ENCODE measurements at places on chromosomes 2 and 18.

GRCh38 chr2:170930131-170930990 is 1.3 kb downstream of the GORASP2 start:
- peak; percentile 35 for DNase-seq

GRCh38 chr2:49265471-49265870 is 111.2 kb upstream of the FSHR start:
- DNase-seq = no peak

DNA sequence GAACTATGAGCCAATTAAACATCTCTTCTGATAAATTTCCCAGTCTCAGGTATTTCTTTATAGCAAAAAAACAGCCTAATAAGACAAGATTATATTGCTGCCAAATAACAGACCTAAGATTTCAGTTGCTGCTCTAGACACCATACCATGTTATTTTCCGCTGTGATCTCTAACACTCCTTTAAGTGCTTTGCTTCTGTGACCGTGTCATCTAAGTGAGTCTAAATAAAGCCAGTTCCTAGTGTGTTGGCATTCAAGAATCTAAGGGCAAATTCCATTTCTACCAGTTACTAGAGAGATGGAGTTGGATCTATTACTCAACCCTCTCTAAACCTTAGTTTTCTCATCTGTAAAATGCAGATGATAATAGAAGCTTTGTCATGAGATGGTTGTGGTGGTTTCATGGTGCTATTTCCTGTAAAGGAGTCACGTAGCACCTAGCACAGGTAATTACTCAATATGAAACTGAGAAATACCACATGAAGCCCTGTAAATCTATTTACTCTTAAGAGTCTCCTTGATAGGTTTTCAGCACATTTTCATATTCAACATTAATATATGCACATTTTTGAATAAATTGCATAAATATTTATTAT is 40.5 kb downstream of the SPHKAP start:
- no peak for DNase-seq

DNA sequence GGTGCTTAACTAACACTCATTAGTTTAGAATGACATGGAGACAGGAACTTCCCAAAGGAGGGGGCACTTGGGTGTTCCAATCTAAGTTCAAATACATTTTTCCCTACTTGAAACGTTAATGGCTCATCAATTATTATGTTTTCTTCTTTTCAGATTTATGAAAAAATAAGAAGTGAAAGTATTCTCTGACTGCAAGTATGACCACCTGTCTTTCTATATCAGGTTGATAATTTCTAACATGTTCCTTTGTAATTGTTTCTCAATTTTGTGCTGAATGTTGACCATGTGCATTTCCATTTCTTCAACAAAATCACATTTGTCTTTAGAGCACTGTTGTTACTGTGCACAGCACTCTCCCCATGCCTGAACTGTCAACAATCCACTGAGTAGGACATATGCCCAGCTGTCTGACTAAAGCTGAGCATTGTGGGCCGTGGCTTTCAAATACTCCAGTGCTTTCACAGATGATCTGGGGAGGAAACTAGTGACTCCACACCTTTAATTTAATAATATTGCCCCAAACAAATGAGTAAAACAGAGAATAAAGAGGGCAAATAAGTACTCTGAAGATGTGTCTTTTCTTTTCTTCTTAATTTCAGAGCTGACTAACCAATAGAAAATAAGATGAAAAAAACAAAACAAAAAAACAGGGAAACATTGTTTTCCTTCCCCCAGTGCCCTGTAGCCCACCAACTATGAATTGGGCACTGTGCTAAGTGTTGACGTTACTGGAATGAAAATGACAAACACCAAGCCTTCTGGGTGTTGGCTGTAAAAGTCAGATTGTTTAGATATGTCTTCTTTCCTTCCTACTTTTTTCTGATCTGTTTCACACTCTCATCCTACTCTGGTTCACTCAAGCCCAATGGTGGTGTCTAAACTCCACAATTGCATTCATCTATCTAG is 16.0 kb downstream of the LANCL1 start:
- DNase-seq = no peak

- DNase-seq = no peak
These were observed 17.8 kb downstream of the IL1F10 start for GRCh38 chr2:113085542-113085941.

- no peak for DNase-seq
These were observed 326.4 kb downstream of the DYSF start for GRCh38 chr2:71779774-71780105.

- no peak for DNase-seq
These were observed 43.2 kb upstream of the SPATS2L start for GRCh38 chr2:200263279-200263678.

- DNase-seq = no peak
These were observed 256.6 kb downstream of the LOXHD1 start for GRCh38 chr18:46400449-46400848.

GRCh38 chr2:135821190-135821589 is 15.8 kb downstream of the LCT start:
- DNase-seq = no peak

GRCh38 chr2:172927641-172928357 is 147.8 kb upstream of the MAP3K20 start:
- no peak for DNase-seq

DNA sequence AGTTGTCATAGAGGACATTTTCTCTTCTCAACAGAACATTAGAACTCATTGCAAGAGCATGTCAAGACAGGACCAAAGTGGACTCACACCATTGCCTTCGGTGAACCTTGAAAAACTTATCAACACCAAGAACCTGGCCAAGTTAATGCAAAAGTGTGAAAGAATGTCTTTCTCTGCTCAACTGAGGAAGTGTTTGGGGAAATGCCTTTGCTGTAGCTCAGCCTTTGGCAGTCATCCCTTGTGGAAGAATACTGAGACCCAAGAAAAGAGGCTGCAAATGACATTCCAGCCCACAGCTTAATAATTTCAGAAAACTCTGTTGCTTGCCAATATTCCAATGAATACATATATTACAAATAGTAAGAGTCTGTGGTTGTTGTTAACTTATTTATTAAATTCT is 728.8 kb upstream of the PIK3C3 start:
- DNase-seq = no peak

DNA sequence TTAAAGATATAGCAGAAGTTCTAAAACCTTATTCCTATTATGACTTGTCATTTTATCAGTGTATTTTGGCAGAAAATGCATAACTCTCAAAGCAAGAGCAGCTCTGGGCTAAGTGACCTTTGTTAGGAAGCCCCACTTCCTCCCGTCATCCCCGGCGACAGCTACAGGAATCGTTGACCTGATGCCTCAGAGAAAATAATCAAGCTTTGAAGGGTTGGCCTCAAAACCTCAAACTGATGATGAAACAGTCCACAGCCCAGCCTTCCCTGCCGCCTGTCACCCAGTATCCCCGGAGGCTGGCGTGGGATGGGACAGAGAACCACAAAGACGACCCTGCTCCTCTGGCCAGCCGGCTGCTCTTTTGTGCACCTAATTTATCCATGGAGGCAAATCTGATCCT is 65.3 kb downstream of the KCNF1 start:
- DNase-seq = no peak

DNA sequence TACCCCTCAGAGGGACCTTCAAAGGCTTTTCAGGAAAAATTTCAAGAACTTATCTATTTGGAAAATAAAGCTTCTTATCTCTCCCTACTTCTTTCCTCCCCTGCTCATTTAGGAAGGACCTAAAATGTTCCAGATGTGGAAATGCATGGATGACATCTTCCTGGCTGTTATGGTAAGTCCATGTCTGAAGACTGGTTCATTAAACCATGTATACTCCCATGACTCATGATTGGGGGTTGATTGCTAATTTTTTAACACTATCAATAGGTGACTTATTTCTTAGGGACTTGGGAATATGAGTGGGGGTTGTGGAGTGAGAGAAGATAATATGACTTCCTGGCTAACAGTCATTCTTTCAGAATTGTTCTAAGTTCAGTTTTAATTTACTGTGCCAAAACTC is 104.0 kb upstream of the PARD3B start:
- DNase-seq = no peak

DNA sequence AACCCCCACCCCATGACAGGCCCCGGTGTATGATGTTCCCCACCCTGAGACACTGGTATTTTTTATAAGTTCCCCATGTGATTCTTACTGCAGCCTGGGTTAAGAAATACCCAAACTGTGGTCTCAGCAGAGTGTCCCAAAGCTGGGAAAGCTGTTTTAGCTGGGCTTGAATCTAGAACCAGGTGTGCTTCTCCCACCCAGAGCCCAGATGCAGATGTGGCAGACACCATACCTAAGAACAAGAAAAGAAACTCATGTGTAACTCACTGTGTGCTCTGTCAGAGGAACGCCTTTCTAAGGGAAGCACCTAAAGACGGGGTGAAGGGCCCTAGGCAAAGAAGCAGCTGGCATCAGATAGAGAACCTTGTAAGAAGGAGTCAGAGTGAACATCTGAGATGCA is 23.9 kb downstream of the DOK1 start:
- no peak for DNase-seq

DNA sequence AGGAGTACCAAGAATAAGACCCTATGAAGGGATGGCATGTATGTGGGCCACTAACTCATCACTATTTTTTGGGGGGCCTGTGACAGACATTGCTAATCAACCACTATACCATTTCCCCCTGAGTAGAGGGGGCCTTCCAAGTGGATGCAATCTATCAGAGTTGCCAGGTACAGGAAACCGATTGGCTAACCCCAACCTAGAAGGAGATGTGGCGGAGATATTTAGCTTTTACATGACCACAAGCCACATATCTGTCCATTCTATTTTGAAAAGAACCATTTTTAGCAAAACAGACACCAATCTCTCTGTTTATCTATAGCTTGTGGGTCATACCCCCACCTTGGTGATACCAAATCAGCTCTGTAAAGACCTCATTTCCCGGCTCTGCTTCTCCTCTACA is 51.0 kb downstream of the PAX8 start:
- no peak for DNase-seq

DNA sequence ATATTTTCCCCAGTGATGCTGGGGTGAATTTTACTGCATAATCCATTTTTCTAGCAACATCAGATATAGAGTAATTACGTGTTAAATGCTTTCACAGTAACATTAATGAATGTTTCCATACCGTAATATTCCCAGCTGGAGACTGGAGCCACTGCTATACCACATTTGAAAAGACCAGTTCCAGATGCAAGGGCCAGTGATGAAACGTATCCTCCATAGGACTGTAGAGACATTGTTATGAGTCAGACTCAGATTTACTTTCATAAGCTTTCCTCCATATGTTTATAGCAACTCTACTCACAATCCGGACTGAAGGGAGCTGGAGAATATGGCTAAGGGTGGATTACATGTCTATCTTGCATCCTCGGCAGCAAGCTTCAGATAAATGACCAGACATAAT is 22.7 kb upstream of the GCG start:
- DNase-seq = no peak

DNA sequence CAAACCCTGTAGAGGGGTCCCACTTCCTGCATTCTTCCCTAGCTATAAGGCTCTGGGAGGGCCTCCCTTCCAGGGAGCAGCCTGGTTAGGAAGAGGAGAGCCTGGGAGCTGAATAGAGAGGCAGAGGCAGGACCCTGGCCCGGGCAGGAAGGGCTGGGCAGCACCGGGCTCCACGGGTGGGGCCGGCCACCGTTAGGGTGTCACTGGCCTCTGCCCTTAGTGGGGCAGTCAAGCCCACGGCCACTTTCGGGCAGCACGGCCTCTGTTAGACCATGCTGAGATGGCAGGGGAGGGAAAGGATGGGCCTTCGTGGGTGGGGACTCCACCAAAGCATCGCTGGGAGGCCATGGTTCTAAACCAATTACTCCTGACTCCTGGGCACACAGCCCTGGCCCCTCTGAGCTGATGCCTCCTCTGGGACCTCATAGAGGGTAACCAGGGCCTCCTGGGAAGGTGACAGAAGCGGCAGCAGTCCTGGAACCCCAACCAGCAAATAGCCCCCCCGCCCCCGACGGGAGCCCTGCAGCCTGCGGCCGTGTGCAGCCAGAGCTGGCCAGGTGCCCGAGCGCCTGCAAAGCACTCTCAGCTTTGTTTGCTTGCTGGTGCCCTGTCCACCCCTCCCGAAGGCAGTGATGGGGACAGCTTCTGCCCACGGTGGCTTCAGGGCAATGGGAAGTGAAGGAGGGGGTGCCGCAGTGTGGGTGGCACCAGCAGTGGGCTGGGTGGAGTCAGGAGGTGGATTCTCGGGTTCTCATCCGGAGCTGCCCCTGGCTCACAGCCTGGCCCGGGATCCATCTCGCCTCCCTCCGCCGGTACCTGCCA is 16.3 kb upstream of the HPCAL1 start:
- DNase-seq = peak; percentile 43

- DNase-seq = no peak
These were observed 94.2 kb upstream of the LHCGR start for GRCh38 chr2:48849770-48850169.

- DNase-seq = no peak
These were observed 1386.4 kb downstream of the LRP1B start for GRCh38 chr2:140744379-140744778.

- DNase-seq = no peak
These were observed 41.1 kb downstream of the CDK15 start for GRCh38 chr2:201847481-201847880.

- no peak for DNase-seq
These were observed 253.0 kb upstream of the NCKAP5 start for GRCh38 chr2:133821107-133821760.

- DNase-seq = no peak
These were observed 4.8 kb downstream of the GPC1 start for GRCh38 chr2:240440251-240440650.

GRCh38 chr2:119415630-119416029 is 16.0 kb upstream of the TMEM37 start:
- no peak for DNase-seq

GRCh38 chr18:48868468-48869466 is 82.0 kb downstream of the SMAD7 start:
- no peak for DNase-seq

GRCh38 chr2:217756375-217757107 is 246.3 kb downstream of the TNS1 start:
- DNase-seq = peak; percentile 71

- DNase-seq = no peak
These were observed 74.3 kb upstream of the MMADHC start for GRCh38 chr2:149661844-149662243.

GRCh38 chr2:66526180-66526579 is 91.3 kb downstream of the MEIS1 start:
- DNase-seq = no peak

DNA sequence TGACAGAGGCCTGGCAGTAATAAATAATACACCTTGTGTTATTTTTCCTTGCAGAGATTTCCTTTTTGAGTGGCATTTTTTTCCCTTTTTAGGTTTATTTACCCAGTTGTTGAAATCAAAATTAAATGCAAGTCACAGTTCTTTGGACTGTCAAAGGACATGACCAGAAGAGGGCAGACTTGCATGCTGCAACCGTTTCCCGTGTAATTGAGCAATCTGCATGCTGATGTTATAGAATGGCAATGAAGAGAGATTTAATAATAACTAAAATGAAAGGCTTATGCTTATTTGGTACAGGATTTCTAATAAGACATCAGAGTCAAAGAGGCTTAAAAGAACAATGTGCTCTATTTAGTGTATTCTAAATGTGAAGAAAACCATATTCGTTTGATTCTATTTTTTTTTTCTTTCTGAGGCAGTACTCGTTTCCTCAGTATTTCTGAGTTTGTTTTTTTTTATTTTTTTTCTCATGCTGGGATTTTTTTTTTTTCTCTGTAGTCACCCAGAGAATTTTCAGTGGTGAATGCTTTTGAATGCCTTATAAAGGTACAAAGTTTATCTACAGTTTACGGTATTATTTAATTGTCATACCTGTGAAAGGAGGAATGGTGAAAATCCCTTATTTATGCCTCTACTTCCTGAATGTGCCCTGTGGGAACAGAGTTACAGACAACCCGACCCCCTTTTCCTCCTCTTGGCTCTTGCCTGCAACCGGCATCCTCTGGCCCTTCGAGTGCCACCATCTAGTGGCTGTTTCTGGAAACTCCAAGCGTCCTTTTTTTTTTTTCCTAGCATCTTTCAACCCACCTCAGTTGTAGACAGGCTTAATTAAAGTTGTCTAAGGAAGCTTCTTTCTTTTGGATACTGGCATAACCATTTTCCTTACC is 368.5 kb downstream of the LRRTM1 start:
- peak; percentile 77 for DNase-seq

All from mucosa of descending colon (tissue), 3 donors.